Endothelial cell of umbilical vein (primary cell): ENCODE measurements at places on chromosomes 1 and 21. TPM values are rescaled to one million over a fixed set of nuclear protein-coding genes. Genes with fewer than 3 reads are reported as not detected.

GNG12 gene
- 145 and 152 TPM in 2 replicates for total RNA-seq

GRCh38 chr1:63705078-63705477, 68.7 kb upstream of the ROR1 start:
- H3K27me3 ChIP-seq, result no peaks in the 10 kb centered on the region
- H3K4me3 ChIP-seq, result no peak overlapping the region
- no peaks in the 10 kb centered on the region for H3K36me3 ChIP-seq
- DNase-seq, result no peak

- peak; percentile 30 for DNase-seq
- no peak overlapping the region for H3K27ac ChIP-seq
- no peaks in the 10 kb centered on the region for H3K4me1 ChIP-seq
- no peak overlapping the region for H3K4me3 ChIP-seq
- no peaks in the 10 kb centered on the region for H3K36me3 ChIP-seq
Measured at GRCh38 chr1:24927988-24928688, 1.9 kb downstream of the RUNX3 start.

DNA sequence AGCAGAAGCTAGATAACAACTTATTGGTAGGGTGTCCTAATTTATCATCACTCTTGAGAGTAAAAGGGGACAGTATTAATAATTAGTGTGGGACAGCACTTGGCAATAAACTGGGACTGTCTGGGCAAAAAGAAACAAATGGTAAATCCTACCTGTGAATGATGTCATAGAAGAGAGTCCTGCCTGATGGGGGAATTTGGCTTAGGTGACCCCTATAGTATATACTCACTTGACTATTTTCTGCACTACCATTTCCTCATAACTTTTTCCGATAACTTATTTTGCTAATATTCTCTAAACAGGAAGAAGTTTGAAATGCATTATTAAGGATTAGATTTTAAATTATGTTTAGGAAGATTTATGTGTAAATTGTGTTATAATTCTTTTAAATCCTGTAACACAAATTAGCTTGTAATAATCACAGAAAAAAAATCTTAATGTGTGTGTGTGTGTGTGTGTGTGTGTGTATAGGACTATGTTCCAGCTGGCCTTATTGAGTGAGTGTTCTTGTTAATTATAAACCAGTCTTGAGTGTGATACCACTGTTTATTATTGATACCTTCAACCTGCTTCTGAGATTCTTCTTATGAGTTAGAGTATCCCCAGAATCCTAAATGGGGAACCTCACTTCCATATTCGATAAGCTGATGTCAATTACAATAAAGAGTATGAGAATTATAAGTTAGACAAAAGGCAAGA, 144.2 kb upstream of the C1orf105 start:
- H3K4me3 ChIP-seq, result no peak overlapping the region
- no peaks in the 10 kb centered on the region for H3K27me3 ChIP-seq
- H3K36me3 ChIP-seq, result no peaks in the 10 kb centered on the region

GRCh38 chr1:78676347-78676982, 26.8 kb downstream of the IFI44 start:
- peak; percentile 70 for DNase-seq
- no peaks in the 10 kb centered on the region for H3K27me3 ChIP-seq

S100A7 gene
- total RNA-seq, result not detected in 2 replicates

DIRAS3 gene
- 1.0 and 1.2 TPM in 2 replicates for total RNA-seq

GRCh38 chr1:207331354-207332313, 10.2 kb downstream of the CD55 start:
- H3K36me3 ChIP-seq, result peaks cover 16% of the 10 kb centered on the region
- DNase-seq, result no peak
- H3K4me1 ChIP-seq, result peaks cover 10% of the 10 kb centered on the region

DNA sequence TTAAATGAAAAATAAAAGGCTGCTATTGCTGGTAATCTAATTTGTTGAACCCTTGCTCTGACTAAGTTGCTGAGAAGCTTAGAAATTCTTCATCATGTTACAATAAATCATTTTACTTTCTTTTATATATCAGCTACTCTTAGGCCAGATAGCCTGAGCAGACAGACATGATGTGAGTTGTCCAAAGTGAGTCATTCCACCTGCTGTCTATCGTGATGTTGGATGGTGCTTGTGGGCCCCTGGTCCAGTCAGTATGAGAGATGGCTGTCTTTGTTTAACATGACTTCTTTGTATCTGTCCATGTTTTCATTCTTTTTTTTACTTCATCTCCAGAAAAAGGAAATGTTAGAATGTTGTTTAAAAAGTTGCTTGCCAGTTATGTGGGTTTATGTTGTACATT, 188.8 kb downstream of the ADGRL2 start:
- peaks cover 4% of the 10 kb centered on the region for H3K36me3 ChIP-seq
- no peak overlapping the region for H3K27ac ChIP-seq

MCOLN2 gene
- total RNA-seq, result not detected in 2 replicates
